ENCODE measurements at places on chromosomes 5 and 9.

- no peak for DNase-seq
Observed at GRCh38 chr5:132389585-132390286, 20.2 kb downstream of the SLC22A5 start.

- DNase-seq, result no peak
Observed at GRCh38 chr9:78214492-78214891, 21.4 kb upstream of the CEP78 start.

DNA sequence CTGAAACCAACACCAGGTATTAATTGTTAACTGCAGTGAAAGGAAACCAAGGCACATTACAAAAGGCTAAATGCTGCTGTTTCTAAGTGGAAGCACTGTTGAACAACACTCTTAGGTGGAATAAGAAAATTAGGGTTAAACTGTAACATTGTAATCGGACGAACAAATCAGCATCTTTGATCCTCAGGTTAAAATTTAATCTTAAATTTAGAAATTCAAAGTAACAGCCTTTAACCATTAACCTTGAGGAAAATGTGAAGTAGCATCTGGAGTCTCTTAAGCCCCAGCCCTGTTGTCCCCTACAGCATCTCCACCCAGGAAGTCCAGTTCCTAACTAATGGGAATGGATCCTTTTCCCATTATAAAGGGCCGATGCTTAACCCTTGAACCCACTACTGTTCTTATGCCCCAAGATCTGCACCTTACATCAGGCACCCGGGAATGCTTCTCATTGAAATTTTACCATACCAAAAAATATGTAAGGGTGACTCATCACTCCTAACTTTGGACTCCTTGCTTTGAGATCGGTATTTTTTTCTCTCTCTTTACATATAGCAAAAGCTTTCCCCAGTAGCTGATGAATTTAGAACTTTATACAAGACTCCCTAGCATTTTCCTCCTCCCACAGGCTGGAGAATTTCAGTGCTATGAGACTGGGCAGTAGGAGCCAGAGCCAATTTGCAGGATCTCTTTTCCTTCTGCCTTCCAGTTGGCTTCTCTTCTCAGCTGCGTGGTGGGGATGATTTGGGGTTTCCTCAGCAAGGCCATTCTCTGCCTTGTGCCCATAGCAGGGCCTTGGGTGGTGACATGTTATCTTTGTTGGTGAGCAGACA is 32.0 kb upstream of the ITGA2 start:
- DNase-seq, result no peak

- peak; percentile 46 for DNase-seq
Observed at GRCh38 chr9:68844631-68845612, 139.9 kb downstream of the PIP5K1B start.

DNA sequence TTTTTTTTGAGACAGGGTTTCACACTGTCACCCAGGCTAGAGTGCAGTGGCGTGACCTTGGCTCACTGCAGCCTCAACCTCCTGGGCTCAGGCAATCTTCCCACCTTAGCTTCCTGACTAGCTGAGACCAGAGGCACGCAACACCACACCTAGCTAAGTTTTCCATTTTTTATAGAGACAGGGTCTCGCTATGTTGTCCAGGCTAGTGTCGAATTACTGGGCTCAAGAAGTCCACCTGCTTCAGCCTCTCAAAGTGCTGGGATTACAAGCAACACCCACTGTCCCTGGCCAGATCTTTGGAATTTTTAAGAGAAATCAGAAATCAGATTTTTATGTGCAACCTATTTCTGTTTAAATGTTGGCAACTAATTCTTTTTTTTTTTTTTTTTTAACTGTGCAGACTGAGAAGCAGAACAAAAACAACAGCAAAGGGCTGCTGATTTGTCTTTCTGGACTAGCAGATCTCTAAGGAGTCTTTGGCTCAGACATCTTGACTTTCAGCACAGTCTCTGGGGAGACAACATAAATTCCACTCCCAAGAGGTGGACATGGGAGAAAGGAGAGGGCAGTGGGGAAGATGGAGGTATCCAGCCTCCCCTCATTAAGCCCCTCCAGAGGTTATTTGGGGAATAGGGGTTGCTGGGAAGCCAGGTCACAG is 54.4 kb upstream of the FABP6 start:
- no peak for DNase-seq

- no peak for DNase-seq
Observed at GRCh38 chr9:113695901-113696300, 180.2 kb upstream of the ZNF618 start.

DNA sequence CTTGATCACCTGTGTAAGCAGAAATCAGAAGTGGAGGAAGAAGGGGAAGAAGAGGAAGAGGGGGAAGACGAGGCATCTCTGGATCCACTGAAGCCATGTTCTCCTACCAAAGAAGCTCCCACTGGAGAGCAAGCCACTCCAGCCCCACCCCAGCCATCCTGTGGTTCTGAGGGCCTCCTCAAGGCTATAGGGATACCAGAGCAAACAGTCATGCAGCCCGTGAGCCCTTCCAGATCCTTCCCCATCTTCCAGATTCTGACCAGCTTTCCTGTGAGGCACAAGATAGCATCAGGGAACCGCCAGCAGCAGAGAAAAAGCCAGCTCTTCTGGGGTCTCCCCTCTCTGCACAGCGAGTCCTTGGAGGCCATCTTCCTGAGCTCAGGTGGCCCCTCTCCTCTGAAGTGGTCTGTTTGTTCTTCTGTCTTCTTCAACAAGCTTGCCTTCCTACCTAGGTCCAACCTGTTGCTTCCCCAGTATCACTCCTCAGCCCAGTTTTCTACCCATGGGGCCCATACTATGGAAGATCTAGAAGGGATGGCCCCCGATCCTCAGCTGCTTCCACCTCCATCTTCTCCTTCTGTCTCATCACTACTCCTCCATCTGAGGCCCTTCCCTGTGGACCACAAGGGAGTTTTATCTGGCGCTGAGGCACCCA is 29.4 kb downstream of the VCP start:
- DNase-seq, result no peak

GRCh38 chr9:135879619-135880018 is 27.7 kb downstream of the CAMSAP1 start:
- no peak for DNase-seq

Data from germinal center (tissue), 1 donor.